ENCODE measurements at places on chromosomes 3 and 15. TPM values are rescaled to one million over a fixed set of nuclear protein-coding genes. Genes with fewer than 3 reads are reported as not detected.

The HCN4 gene
- 4.7 TPM for polyA plus RNA-seq

The GASK1A gene
- polyA plus RNA-seq = 2.2 TPM

The COL6A6 gene
- 0.27 TPM for polyA plus RNA-seq

The PLA1A gene
- polyA plus RNA-seq = not detected

The SH2D7 gene
- polyA plus RNA-seq = not detected

The WDR49 gene
- polyA plus RNA-seq = 3.2 TPM

The XCR1 gene
- polyA plus RNA-seq = not detected

The RBP2 gene
- not detected for polyA plus RNA-seq

The FANCI gene
- polyA plus RNA-seq = 3.2 TPM

The P2RY13 gene
- 0.69 TPM for polyA plus RNA-seq

The HDC gene
- 2.6 TPM for polyA plus RNA-seq

The RAD54L2 gene
- polyA plus RNA-seq = 1.0 TPM

The CP gene
- 0.85 TPM for polyA plus RNA-seq

The MKRN2OS gene
- polyA plus RNA-seq = 4.0 TPM

The TTLL13 gene
- 0.31 TPM for polyA plus RNA-seq

Data from Purkinje cell (primary cell).